H9 (cell line): ENCODE measurements at places on chromosomes 12 and 14. TPM values are rescaled to one million over a fixed set of nuclear protein-coding genes. Genes with fewer than 3 reads are reported as not detected.

Gene KMT2D
- 83.9 and 93.7 TPM in 2 replicates for total RNA-seq

Gene ETNK1
- 68.6 and 70.1 TPM in 2 replicates for total RNA-seq

Gene CLEC1B
- total RNA-seq = not detected in 2 replicates

Gene ZDHHC22
- 11.3 and 11.9 TPM in 2 replicates for total RNA-seq

Gene DPF3
- total RNA-seq = not detected in 2 replicates

Gene BATF
- total RNA-seq = not detected in 2 replicates

Gene COCH
- total RNA-seq = 25.8 and 26.0 TPM in 2 replicates

Gene PPFIA2
- total RNA-seq = 0.39 and 1.3 TPM in 2 replicates

Gene REM2
- total RNA-seq = 1.2 and 1.4 TPM in 2 replicates

Gene STXBP6
- 2.6 and 3.6 TPM in 2 replicates for total RNA-seq

Gene KRT78
- not detected in 2 replicates for total RNA-seq
